ENCODE measurements at places on chromosomes 6 and 20.
A peak's percentile ranks its signal among the peaks of the same experiment; 100 is the strongest.

DNA sequence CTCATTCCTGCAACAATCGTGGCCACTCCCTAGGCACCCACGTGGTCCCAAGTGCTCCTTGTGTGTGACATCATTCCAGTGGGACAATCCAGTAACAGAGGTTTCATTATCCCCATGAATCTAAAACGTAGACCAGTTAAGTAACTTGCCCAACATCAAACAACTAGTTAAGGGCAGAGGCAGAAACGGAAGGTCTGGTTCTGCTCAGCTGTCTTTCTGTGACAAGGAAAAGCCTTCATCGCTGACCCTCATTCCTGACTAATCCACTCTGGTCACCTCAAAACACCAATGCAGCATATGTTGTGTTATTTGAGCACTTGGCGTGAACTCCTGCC lies 261.4 kb upstream of the JARID2 start:
- no peak for DNase-seq

DNA sequence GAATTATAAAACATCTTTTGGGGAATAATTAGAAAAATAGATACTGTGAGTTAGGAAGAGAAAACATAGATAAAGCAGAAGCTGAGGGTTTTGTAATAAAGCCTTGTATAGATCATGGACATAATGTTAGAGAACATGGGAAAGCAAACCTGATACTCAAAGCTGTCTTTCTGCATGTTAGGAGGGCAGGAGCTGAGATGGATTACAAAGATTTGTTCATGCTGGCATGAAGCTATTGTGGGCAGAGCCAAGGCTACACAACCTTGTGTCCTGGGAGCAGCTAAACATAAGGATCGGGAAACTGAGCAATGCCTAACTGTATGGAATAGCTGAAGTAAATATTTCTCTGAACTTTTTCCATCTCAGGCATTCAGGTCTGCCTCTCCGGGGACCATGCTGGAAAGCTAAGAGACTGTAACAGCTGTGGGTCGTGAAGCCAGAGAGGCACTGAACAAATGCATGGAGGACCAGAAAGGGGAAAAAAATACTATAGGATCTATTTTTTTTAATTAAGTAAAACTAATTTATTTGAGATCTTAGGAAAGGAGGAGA lies 28.2 kb upstream of the CNKSR3 start:
- no peak for DNase-seq

DNA sequence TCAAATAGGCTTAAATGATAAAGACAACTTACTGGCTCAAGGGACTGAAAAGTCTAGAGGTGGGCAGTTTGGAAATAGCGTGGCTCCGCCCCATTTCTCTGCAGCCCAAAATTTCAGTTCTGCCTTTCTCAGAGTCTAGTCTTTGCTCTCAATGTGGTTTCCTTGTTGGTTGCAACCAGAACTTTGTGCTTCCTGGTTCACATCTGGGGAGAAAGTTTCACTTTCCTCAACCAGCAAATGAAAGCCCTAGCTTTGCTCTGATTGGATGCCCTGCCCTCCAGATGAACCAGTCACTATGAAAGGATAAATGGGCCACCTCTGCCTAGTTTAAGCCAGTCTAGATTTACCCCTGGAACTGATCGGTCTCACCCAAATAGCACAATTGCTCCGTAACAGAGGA lies 14.9 kb downstream of the SYCP2L start:
- DNase-seq = no peak

- DNase-seq = no peak
Observed at GRCh38 chr6:25056130-25056529, 120.4 kb upstream of the RIPOR2 start.

DNA sequence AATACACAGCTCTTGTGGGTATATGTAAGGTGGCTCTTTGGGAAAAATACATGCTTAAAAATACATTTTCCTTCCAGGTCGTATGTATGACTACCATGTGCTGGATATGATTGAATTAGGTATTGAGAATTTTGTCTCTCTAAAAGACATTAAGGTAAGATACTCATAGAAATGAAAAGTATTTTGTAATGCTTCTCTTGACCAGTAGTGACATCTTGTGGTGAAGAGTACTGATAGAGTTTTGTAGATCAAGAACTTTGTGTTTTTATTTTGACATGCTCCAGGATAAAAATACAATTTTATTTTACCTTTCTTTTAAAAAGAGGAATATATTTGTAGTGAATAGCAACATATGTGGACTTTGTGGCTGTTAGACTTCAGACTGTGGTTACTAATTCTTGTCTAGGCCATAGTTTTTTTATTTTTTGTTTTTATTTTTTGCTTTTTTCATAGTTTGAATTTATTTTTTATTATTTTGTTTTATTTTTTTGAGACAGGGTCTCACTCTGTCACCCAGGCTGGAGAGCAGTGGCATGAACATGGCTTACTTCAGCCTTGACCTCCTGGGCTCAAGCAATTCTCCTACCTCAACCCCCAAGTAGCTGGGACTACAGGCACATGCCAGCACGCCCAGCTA lies 17.9 kb downstream of the RPF2 start:
- DNase-seq = no peak

GRCh38 chr6:105982761-105983540 lies 103.2 kb upstream of the PRDM1 start:
- DNase-seq = no peak

DNA sequence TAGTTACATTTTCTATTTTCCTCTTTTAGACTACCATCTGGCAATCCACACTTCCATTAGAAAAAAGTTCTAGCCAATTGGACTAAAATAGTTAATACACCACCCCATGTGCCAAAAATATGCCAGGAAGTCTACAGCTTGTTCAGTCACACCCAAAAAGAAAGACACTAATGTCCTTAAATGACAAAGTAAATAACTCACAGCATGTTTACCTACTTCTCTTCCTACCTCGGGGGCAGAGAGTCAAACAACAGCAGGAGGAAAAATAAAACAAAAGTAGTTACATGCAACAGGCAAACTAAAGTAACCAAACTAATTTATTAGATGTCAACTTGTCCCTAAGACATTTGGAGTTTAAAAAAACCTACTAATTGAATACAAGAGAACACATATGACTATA lies 57.0 kb downstream of the UBE3D start:
- no peak for DNase-seq

- DNase-seq = no peak
Observed at GRCh38 chr20:54061101-54061881, 9.1 kb downstream of the BCAS1 start.

- DNase-seq = no peak
Observed at GRCh38 chr6:167575158-167575696, 250.3 kb downstream of the TTLL2 start.

- no peak for DNase-seq
Observed at GRCh38 chr6:149235130-149235561, 82.4 kb upstream of the TAB2 start.

DNA sequence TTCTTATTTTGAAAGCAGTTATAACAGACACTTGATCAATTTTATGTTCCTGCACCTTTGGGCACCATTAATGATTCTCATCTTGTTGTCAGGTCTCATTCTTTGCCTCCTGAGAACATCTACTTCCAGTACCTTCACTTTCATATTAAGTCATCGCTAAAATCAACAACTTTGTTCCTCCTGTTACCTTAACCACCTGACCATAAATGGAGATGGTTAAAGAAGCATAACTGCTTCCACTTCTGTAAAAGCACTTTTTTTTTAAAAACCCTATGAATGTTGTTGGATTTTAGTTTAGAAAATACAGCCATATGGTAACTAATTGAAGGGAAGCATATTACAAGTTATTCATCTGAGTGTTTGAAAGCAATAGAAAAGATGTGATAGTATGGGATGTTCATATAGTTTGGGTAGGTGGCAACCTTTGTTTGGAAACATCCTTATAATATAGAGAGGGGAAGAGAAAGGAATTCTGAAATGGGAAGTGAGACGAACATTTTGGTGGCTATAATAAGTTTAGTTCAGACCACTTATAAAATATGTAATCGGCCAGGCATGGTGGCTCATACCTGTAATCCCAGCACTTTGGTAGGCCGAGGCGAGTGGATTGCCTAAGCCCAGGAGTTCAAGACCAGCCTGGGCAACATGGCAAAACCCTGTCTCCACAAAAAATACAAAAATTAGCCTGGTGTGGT lies 53.9 kb downstream of the AFG1L start:
- DNase-seq = no peak

- no peak for DNase-seq
Observed at GRCh38 chr6:131107151-131107550, 28.1 kb upstream of the AKAP7 start.

DNA sequence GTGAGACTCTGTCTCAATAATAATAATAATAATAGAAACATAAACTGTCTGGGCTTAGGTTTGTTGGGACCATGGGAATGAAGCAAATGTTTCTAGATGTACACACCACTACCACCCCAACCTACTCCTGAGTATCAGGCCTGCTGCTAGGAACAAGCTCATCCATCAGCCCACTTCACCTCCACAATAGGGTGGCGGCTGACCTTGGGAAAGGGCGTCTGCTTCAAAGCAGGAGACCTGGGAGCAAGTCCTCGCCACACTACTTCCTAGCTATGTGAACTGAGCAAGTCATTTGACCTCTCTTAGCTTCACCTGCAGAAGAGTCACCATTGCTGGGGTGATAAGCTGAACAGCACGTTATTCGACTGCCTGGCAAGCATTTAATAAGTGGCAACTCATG lies 3.1 kb upstream of the FOXP4 start:
- no peak for DNase-seq

GRCh38 chr6:27812805-27813492 lies 99.2 kb downstream of the OR2B2 start:
- DNase-seq = no peak

DNA sequence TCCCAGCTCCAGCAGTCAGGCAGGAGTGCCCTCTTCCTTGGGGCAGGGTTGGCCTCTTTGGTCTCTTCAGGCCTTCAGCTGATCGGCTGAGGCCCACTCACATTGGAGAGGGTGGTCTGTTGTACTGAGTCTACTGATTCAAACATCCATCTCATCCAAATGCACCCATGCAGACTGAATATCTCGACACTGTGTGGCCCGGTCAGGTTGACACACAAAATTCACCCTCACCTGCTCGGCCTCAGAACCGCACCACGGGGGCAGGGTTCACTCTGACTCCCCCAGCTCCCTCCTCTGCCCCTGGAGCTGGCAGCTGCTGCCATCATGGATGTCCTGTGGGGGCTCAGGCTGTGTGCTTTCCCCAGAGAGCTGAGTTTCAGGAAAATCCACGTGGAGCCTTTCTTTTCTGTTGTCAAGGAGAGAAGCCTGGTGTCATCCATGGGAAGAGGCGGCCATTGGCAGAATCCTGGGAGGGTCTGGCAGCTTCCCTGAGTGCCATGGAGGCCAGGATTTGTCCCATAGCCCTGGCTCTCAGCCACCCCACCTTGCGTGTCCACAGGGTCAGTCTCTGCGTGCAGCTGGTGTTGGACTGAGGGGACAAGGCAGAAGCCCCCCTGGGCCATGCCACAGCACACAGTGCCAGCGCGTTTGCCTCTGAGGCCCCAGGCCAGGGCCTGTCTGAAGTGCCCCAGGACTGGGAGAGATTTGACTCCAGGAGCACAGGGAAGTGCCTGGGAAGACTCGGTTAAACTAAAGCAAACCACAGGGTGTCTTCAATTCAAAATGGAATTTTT lies 114.1 kb downstream of the ERMARD start:
- no peak for DNase-seq

DNA sequence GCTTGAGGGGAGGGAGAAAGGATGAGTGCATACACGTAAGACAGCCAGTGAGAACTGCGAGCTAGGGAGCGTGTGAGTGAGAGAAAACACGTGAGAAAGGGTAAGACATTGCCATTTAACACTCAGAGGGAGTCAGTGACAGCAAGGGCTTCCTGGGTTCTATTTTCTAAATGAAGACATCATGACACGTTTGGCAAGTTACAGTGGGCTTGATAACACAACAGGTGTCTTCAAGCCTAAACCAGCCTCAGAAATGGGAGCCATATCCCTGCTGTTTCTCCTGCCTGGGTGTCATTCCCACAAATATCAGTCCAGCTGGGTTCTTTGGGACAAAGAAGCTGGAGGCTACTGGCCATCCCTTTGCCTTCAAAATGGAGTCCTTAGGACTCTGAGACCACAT lies 16.9 kb upstream of the MOCS1 start:
- no peak for DNase-seq

- no peak for DNase-seq
Observed at GRCh38 chr6:166467436-166468000, 84.8 kb upstream of the MPC1 start.

DNA sequence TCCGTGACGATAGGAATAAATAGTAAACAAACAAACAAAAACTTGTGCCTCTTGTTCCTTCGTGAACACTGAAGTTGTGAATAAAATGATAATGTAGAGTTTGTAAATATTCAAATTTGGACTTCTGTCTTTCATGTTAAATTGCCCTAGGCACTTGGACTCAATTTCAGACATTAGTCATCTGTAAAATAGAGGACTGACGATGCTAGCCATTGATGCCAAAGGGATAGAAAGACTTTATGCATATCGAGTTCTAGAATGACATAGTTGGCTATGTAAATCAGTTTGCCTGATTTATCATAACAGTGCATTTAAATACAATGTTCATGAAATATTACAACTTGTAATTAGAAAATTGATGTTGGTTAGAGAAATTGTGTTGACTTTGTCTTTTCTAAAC lies 45.9 kb upstream of the FLRT3 start:
- DNase-seq = no peak

GRCh38 chr6:50966532-50966931 lies 147.9 kb downstream of the TFAP2B start:
- no peak for DNase-seq

GRCh38 chr20:48722002-48722731 lies 105.6 kb downstream of the PREX1 start:
- DNase-seq = peak; percentile 63

- DNase-seq = no peak
Observed at GRCh38 chr6:39215640-39216158, 13.6 kb downstream of the KCNK5 start.

DNA sequence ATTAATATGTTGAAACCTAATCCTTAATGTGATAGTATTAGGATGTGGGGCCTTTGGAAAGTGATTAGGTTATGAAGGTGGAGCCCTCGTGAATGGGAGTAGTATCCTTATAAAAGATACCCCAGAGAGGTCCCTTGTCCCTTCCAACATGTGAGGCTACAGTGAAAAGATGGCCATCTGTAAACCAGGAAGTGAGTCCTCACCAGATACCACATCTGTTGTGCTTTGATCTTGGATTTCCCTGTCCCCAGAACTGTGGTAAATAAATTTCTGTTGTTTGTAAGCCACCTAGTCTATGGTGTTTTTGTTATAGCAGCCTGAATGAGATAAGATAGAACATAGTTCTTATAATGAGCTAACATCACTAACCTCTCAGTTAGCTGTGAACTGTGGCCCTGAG lies 16.6 kb upstream of the CALHM6 start:
- DNase-seq = no peak

- DNase-seq = no peak
Observed at GRCh38 chr6:15893556-15894253, 230.9 kb upstream of the DTNBP1 start.

GRCh38 chr20:10861619-10862018 lies 187.8 kb upstream of the JAG1 start:
- DNase-seq = no peak

- no peak for DNase-seq
Observed at GRCh38 chr6:24861934-24862333, 63.2 kb upstream of the ARMH2 start.
